ENCODE measurements at places on chromosomes 3 and 15. TPM values are rescaled to one million over a fixed set of nuclear protein-coding genes. Genes with fewer than 3 reads are reported as not detected.

IL5RA gene
- 1.6 TPM for polyA plus RNA-seq

DNA sequence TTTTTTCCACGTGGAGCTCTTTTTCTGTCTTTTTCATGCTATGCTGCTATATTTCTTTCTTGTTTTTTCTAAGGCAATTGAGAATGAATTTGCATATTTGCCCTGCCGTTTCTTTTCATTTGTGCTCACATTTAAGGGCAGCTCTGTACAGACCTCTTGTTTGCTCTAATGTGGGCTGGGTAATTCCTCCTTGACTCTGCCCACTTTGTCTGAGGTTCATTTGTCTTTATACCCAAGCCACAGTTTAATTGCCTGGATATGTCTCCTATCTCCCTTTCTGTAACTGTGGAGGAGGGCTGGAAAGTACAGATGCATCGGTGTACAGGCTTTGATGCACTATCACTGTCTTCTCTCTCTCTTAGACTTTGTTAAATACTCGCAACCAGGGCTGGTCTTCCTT, 195.9 kb downstream of the EPHB1 start:
- DNase-seq = no peak

LRTM1 gene
- not detected for polyA plus RNA-seq

DNA sequence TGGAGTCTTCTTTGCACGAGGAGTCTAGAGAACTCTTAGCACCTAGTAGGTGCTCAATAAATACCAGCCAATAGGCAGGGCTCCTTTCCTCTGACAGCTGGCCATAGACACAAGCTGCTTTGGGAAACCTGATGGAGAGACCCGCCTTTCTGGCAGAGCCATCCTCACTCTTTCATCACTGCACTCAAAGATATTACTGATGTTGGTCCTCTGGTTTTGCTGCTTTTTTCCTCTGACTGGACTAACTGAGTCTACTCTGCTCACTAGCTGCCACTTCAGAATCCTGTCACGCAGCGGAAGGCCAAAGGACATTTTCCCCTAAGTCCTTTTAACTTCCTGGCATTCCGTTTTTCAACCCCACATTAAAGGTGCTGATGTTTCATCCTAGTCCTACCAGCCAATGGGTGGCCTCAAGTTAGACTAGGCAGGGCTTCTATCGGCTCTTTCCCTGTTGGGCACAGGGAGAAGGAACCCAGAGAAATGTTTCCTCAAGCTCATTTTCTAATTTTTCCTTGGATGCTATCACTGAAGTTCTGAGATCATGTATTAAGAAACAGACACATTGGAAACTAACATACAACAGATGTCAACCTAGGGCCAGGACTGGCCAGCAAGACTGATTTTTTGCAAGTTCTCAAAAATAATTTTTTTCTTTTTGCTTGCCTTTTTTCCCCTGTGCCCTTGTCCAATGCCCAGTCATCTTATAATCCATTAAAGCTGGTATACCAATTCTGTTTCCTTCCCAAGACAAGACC, 132.8 kb upstream of the ICE2 start:
- DNase-seq = no peak

PPARG gene
- polyA plus RNA-seq = 3.9 TPM

DNA sequence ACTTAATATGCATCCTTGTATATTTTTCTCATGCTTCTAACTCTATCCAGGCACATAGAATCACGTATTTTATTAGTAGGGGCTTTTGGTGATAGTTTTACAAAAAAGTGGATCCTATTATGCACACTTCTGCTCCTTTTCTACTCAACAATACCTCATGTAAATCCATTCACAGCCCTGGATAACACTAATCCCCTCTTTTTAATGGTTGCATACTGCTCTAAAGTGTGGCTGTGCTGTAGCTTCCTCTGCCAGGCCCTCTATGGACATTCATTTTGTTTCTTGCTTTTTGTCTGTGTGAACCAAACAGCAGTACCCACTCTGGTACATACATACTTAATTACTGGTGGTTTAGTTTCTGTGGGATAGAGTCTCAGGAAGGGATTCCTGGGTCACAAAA, 51.3 kb upstream of the SCAANT1 start:
- DNase-seq = no peak

- no peak for DNase-seq
Observed at GRCh38 chr3:171311784-171312183, 148.4 kb downstream of the TNIK start.

CYP1A2 gene
- polyA plus RNA-seq = 0.32 TPM
